ENCODE measurements at places on chromosomes 6 and 20.
A peak's percentile ranks its signal among the peaks of the same experiment; 100 is the strongest.

- no peak for DNase-seq
Observed at GRCh38 chr6:163429858-163430448, 15.4 kb downstream of the QKI start.

GRCh38 chr6:106083618-106084017, 2.5 kb upstream of the PRDM1 start:
- no peak for DNase-seq

GRCh38 chr6:33641144-33641543, 20.0 kb downstream of the ITPR3 start:
- no peak for DNase-seq

GRCh38 chr6:161596807-161597520, 323.1 kb upstream of the AGPAT4 start:
- DNase-seq: no peak

- DNase-seq: no peak
Observed at GRCh38 chr6:46734867-46735719, at the start of gene PLA2G7. Gene PLA2G7 (minus strand): TSS chr6:46735375. CDS start chr6:46722891, 12,484 bp downstream.

DNA sequence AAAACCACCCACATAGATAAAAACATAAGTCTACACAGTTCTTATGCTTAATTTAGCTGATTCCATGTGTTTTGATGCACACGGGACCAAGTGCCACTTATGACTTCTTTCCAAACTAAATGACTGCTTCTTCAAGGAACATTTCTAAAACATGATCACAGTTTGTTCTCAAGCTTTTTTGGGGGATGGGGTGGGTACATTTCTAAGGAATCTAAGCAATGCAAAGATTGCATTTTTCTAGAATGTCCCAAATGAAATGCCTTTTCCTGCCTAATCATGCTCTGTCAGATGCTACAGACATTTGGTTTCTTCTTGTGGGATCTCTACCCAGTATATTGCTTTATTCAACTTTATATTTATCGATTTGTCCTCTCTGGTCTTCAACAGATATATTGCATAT, 496.8 kb upstream of the JAG1 start:
- DNase-seq: no peak

DNA sequence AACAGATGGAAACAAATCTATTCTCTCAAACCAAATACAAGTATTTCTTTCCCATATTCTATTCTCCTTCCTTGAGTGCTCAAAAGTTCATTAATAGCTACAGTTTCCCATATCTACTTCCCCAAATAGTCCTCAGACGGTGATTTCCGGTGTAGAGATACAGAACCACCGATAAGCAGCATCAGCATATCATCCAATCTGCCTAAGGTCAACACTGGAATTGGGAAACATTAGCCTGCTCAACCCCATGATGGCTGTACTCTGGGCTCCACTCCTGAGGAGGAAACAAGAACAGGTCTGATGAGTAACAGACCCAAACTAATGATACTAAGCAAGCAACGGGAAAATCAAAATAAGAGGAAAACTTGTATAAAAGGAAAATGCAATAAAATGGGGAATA, 115.6 kb downstream of the EPB41L2 start:
- no peak for DNase-seq

DNA sequence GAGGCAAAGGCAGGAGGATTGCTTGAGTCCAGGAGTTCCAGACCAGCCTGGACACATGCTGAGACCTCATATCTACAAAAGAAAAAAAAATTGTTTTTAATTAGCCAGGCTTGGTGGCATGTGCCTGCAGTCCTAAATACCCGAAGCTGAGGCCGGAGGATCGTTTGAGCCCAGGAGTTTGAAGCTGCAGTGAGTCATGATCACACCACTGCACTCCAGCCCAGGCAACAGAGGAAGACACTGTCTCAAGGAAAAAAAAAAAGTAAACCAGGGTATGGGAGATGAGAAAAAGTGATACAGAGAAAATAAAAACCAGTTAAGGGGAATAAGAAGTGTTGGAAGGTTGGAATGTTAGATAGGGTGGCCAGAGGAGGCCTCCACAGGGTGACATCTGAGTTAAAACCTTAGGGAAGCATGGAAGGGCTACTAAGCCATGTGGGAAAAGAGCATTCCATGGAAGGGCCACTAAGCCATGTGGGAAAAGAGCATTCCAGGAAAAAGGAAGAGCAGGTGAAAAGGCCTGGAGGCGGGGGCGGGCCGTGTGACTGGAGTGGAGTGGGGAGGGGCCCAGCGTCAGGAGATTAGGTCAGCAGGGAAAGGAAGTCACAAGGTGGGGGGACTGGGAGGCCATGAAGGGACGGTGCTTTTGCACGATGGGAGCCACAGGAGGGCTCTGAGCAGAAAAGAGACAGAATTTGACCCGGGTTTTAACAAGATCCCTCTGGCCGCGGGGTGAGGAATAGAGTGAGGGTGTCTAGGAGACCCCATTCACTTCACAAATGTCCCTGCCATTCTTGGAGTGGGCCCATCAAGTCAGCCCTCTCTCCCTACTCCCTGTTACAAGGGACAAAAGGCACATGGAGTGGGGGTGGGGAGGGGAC, 18.3 kb downstream of the CPNE5 start:
- DNase-seq: no peak

DNA sequence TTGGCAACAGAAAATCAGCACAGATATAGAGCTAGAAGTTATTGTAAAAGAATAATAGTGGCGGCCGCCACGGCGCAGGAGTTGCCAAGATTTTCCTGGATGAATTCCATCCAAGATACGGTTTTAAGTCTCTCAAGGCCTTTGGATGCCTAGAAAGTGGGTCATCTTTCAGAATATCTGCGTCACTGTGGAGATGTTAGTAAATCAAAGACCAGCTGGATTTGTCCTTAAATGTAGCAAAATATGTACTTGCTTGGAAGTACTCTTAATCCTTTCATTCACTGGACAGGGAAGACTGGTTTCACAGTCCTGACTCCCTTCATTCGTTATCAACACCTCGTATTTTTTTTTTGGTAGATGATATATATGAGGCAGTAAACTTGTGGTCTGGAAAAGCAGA, 83.0 kb downstream of the SLC22A3 start:
- no peak for DNase-seq

DNA sequence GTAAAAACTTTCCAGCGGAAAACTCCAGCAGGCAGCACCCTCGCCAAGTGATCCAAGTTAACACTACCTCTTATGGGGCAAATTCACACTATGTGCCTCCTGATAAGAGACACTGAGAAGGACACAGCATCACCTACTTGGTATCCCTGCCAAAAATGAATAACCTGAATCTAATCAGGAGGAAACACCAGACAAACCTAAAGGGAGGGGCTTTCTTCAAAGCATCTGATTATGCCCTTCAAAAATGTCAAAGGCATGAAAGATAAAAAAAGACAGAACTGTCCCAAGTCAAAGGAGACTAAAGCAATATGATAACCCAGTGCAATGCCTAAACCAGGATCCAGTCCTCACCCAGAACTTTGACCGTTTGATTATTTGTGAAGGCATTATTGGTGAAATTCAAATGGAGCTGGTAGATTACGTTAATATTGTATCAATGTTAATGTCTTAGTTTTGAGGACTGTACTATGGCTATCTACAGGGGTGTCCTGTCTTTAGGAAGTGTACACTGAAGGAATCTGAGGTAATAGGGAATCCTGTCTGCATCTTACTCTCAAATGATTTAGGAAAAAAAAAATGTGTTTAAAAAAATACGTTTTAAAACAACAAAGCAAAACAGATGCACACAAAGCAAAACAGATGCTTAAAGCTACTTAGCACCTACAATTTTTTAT, 8.3 kb downstream of the TBC1D7 start:
- no peak for DNase-seq

- DNase-seq: no peak
Observed at GRCh38 chr20:62132421-62132820, 10.1 kb downstream of the LSM14B start.

GRCh38 chr20:21048841-21049273, 57.3 kb downstream of the LINC00237 start:
- DNase-seq: peak; percentile 58

DNA sequence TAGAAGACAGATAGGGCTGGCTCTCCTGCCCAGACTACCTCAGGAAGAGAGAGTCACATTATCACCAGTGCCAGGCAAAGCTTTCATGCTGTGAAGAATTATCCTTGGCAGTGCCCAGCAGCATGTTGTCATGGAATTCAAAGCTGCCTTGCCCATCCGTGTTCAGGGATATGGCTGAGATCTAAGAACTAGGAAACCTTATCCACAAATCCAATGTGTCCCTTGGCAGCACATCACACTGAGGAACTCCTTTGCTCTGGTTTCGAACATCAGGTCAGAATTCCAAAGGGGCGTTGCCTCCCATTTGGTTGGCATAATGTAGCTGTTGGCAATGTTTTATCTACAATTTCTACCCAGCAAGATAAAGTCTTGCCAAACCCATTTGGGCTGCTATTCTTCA, 52.7 kb downstream of the ADGRF1 start:
- DNase-seq: no peak

GRCh38 chr6:150907383-150907782, 41.9 kb downstream of the MTHFD1L start:
- DNase-seq: no peak

DNA sequence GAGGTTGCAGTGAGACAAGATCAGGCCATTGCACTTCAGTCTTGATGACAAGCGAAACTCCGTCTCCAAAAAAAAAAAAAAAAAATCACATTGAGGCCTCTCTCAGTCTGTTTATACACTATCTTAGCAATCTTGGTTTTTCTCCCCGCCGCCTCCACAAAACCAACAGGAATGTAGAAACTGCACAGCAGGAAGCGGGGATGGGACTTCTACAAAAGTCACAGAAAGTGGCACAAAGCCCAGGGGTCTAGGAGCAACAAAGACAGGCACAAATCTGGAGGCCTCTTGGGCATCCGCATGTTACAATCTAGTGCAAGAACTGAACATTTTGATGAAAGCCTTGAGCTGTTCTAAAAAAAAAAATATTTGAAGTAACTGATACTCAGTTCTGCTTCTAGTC, 48.6 kb downstream of the KDM1B start:
- DNase-seq: no peak

DNA sequence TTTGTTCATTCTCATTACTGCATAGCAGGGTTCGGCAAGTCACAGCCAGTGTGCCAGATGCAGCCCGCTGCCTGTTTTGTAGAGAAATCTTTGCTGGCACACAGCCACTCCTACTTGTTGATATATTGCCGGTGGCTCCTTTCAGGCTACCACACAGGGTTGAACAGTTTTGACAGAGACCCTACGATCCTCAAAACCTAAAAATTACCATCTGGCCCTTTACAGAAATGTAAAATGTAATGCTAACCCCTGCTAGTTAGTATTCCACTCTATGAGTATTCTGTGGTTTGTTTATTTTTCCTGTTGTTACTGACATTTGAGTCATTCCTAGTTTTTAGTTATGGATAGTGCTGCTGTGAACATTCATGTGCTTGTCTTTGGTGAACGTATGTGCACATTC, 11.5 kb downstream of the DHX35 start:
- no peak for DNase-seq

All from CD4-positive, alpha-beta T cell treated with Interleukin-17A for 4 hours (primary cell).